Smooth muscle cell of the pulmonary artery (primary cell): ENCODE measurements at places on chromosomes 2 and 18. TPM values are rescaled to one million over a fixed set of nuclear protein-coding genes. Genes with fewer than 3 reads are reported as not detected.

Gene LBX2
- 0.59 and 4.5 TPM in 2 replicates for total RNA-seq

Gene STPG4
- total RNA-seq = 0.07 and 0.20 TPM in 2 replicates

Gene STAT4
- total RNA-seq = 0.56 and 5.4 TPM in 2 replicates

Gene GALNT3
- 1.8 and 6.3 TPM in 2 replicates for total RNA-seq

Gene SIGLEC15
- 1.8 and 4.4 TPM in 2 replicates for total RNA-seq

Gene LRATD1
- total RNA-seq = 0.07 and 0.13 TPM in 2 replicates

Gene CIB4
- not detected in 2 replicates for total RNA-seq

Gene GKN1
- not detected in 2 replicates for total RNA-seq

Gene SCYGR4
- total RNA-seq = not detected in 2 replicates

Gene FRZB
- 0.20 and 0.72 TPM in 2 replicates for total RNA-seq

Gene LRP2
- not detected in 2 replicates for total RNA-seq

Gene TUBB8B
- not detected in 2 replicates for total RNA-seq

Gene CPS1
- total RNA-seq = 5.3 and 30.0 TPM in 2 replicates

Gene LIMS4
- 3.1 and 9.4 TPM in 2 replicates for total RNA-seq

Gene NMUR1
- total RNA-seq = 0.07 and 0.20 TPM in 2 replicates

Gene DOK6
- total RNA-seq = 2.8 and 14.1 TPM in 2 replicates

Gene CNTNAP5
- total RNA-seq = not detected in 2 replicates

Gene SLC23A3
- 2.9 and 8.1 TPM in 2 replicates for total RNA-seq

Gene ATG16L1
- 34.0 and 47.7 TPM in 2 replicates for total RNA-seq

Gene LRP1B
- total RNA-seq = 0.03 and 0.13 TPM in 2 replicates

Gene ARHGEF4
- total RNA-seq = 4.7 and 13.2 TPM in 2 replicates

Gene MROH2A
- total RNA-seq = not detected in 2 replicates

Gene GPR55
- not detected in 2 replicates for total RNA-seq

Gene SPP2
- not detected in 2 replicates for total RNA-seq

Gene TMEM163
- total RNA-seq = 0.13 and 0.76 TPM in 2 replicates

Gene CCDC141
- total RNA-seq = 0.53 and 0.78 TPM in 2 replicates

Gene TRIM43
- not detected in 2 replicates for total RNA-seq

Gene SERPINB2
- 0.50 and 14.4 TPM in 2 replicates for total RNA-seq

Gene CRYBA2
- not detected in 2 replicates for total RNA-seq

Gene UGT1A6
- total RNA-seq = 0.10 TPM in 1 of 2 replicates, not detected in the other

Gene SPC25
- total RNA-seq = 0.17 and 1.1 TPM in 2 replicates

Gene GCA
- total RNA-seq = 1.6 and 4.6 TPM in 2 replicates

Gene STK36
- 26.1 and 39.1 TPM in 2 replicates for total RNA-seq

Gene FSHR
- total RNA-seq = not detected in 2 replicates

Gene DPYSL5
- not detected in 2 replicates for total RNA-seq

Gene ADNP2
- total RNA-seq = 14.7 and 15.1 TPM in 2 replicates

Gene CD207
- not detected in 2 replicates for total RNA-seq

Gene VWC2L
- total RNA-seq = not detected in 2 replicates

Gene LRRC30
- total RNA-seq = not detected in 2 replicates
